HAP-1 (cell line): ENCODE measurements at places on chromosomes 7 and 10.

DNA sequence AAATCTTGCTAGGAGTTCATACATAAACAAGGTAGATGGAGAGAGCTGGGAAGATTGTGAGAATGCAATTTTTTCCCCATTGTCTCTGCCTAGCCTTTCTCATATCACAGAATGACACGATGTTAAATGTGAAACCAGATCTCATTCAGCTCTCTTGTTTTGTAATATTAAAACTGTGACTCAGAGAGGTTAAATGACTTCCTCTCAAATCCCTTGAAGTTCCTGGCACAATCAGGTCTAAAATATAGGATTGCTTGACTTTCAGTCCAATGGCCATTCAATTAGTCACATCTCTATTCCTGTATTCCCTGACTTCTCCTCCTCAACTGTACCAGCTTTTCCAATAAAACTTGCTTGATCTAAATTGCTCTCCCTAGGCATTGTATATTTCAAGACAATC is 3.1 kb downstream of the ANKRD22 start:
- DNase-seq: no peak

- DNase-seq: peak; percentile 91
Observed at GRCh38 chr10:94549221-94549620, 3.6 kb downstream of the HELLS start.

DNA sequence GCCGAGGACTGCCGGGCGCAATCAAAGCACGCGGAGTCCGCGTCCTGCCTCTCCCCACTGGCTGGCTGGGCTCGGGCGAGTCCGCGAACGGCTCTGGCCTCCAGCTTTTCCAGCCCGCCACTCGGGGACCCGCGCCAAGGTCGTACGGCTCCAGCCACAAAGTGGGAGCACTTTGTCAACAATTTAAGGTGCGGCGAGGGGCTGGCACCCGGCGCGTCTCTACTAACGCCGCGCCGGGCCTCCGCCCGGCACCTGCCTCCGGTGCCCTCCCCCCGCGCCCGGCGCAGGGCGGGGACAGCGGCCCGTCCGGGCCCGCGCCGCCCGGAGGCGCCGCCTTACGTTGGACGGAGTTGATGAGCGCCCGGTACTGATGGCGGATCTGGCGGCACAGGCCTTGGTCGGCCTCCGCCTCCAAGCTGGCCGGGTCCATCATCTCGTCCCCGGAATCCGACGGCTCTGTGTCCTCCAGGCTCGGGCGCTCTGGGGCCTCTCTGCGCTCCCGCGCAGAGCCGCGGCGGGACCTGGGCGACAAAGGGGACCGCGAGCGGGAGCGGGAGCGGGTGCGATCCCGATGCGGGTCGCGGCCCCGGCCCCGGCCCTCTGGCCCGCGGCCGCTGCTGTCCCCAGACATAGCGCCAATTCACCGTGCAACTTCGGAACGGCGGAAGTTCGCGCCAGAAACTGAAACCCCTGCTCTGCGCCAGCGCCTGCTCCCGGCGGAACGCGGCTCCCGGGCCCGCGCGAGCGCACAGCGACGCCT is at the start of gene NSMCE4A:
TSS of gene NSMCE4A (minus strand) at position 683 of the 760 bp plus-strand sequence. CDS start at position 631, 52 bp downstream.
- DNase-seq: peak; percentile 87

DNA sequence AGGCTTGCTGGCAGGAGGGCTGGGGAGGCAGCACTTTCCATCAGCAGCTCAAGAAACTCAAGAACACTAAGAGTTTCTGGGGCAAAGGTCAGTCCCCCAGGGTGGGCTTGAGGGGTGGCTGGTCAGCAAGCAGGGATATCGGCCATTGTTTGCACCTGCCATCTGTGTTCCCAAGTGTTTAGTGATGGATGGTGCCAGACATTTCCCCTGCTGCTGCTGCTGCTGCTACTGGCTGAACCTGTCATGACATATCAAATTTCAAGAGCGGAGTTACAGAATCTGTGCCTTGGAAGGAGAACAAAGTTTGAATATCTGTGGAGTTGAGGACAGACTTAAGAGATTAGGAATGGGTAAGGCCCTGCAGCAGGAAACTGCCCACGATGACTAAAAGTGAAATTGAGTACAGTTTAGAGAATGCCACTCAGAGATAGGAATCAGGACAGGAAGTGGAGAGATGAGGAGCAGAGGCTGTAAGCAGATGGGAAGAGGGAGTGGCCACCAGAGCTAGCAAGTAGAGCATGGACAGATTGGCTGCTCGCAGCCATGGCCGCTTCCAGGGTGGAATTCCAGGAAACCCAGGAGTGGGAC is 39.2 kb upstream of the PPP1R3C start:
- DNase-seq: peak; percentile 18

- DNase-seq: no peak
Observed at GRCh38 chr7:106775552-106775936, 89.5 kb upstream of the PIK3CG start.

DNA sequence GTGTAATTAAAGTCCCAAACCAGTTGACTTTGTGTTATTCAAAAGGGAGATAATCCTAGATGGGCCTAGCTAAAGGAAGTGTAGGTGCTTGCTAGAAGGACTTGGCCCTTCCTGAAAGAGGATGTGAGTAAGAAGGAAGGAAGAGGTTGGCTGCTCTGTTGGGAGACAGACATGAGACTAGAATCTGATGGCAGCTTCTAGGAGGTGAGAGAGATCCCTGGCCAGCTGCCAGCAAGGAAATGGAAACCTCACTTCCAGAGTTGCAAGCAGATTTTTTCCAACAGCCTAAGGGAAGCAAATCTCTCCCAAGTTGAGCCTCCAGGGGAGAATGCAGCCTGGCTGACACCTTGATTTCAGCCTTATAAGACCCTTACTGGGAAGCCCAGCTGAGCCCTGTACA is 368.4 kb upstream of the ZMIZ1 start:
- no peak for DNase-seq

DNA sequence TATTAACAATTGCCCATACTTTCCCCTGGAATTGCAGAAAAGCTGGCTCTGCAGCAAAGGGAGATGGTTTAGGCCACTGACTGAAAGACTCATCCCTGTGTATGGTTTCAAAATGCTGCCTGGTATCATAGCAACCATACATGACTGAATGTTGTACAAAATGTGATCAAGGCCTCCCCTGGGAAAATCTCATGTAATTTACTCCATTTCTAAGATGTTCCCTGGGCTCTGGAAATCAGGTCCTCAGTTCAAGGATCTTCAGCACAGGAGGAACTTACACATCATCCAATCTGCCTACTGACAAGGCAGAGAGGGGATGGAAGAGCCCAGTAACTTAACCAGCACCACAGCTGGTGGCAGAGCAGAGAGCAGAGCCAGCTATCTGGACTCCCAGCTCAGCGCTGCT is 111.8 kb downstream of the JAZF1 start:
- no peak for DNase-seq

- peak; percentile 95 for DNase-seq
Observed at GRCh38 chr10:30436191-30436611, 2.2 kb downstream of the MAP3K8 start.

DNA sequence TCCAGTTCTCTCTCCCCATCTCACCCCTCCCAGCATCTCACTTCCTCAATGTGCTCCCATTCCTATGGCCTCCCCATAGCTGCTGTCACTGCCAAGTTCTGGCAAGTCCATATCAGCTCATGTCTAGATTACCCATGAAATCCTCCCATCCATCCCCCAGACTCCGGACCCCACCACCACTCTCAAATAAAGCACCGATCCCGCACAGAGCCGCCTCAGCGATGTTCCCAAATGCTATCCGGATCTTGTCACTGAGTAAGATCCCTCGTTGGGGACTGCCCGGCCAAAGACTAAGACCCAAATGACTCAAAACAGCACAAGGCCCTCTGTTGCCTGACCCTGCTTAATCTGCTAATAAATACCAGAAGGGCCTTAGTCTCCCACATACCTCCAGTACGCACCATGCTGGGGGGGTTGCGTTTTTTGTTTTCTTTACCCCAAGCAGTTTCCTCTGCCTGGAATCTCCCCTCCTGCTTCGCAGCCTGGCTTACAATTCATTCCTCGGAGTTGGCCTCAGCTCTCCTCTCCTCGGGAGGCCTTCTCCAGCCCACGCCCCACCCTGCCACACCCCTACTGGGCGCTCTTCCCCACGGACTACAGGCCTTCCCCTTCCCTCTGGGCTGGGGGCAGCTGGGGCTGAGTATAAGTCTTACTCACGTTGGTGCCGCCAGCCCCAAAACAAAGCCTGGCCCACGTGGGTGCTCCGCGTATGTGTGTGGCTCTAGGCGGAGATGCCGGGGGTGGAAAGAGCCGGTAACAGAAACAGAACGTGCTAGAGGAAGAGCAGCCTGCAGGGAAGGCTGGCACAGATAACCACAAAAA is 1.8 kb upstream of the DUSP5 start:
- peak; percentile 27 for DNase-seq

- peak; percentile 47 for DNase-seq
Observed at GRCh38 chr10:59362144-59362958, at the start of gene FAM13C. Gene FAM13C, minus strand, starts transcription at chr10:59362549. Its CDS starts 89 bp downstream, at chr10:59362460.

GRCh38 chr7:14937581-14937980 is 35.0 kb upstream of the DGKB start:
- DNase-seq: no peak

DNA sequence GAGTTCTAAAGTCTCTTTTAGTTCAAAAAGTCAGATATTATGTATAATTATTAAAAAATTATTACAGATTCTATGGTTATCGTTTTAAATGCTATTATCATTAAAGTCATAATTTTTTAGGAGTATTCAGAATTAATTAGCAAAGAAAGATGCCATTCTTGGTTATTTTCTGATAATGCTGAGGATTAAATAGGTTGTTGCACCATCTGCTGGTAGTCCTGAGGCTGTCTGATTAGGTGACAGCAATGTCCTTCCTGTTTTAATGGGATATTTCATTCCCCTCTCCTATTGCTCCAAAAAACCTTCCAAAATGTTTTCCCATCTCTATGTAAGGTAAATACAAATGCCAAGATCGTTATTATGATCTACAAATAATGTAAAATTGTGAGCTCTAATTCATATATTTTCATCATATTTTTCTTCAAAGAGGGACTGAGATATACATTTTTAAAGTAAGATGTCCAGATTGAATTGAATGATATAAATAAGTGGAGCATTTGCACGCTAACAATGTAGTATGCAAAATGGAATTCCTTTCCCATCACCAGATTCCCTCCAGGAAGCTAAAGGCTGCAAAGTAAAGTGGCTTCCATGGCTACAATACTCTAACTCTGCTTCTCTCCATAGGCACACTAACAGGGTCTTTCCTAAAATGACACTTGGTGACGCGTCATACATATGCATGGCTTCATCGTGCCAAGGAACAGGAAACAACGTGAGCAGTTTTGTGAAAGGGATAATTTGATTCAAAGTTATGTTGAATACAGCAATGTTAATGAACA is 58.8 kb upstream of the AKR1E2 start:
- DNase-seq: no peak

- peak; percentile 82 for DNase-seq
Observed at GRCh38 chr7:134966691-134967090, 19.6 kb upstream of the AGBL3 start.

GRCh38 chr7:107969856-107970255 is 33.1 kb downstream of the LAMB1 start:
- no peak for DNase-seq

DNA sequence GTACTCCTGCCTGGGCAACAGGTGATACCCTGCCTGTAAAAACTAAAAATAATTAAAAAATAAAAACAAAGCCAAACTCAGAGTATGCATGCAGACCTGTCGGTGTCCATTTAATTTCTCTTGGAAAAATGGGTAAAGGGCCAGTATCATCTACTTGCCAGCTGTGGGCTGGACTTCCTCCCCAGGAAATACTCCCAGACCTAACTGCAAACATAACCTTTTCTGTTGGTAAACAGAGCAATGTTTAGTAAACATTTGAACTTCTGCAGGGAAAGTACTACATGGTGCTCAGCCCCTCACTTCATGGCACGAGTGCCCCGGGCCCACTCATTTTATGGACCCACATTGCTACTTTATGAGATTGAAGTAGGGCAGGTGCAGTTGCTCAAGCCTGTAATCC is 10.2 kb upstream of the TMEM248 start:
- DNase-seq: no peak

DNA sequence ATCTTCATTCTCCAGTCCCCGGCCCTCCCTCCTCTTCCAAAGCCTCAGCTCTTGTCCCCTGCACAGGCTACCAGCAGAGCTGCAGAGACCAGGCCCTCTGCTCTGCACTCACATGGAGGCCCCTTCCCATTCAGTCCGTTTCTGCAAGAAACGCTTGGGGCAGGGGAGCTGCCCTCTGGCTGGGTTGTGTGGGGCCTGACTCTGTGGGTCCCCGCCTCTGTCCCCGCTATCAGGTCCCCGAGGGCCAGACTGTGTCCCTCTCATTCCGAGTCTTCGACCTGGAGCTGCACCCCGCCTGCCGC is 1.5 kb downstream of the PCOLCE start:
- peak; percentile 39 for DNase-seq

- no peak for DNase-seq
Observed at GRCh38 chr7:46432708-46433107, 511.6 kb upstream of the IGFBP3 start.

DNA sequence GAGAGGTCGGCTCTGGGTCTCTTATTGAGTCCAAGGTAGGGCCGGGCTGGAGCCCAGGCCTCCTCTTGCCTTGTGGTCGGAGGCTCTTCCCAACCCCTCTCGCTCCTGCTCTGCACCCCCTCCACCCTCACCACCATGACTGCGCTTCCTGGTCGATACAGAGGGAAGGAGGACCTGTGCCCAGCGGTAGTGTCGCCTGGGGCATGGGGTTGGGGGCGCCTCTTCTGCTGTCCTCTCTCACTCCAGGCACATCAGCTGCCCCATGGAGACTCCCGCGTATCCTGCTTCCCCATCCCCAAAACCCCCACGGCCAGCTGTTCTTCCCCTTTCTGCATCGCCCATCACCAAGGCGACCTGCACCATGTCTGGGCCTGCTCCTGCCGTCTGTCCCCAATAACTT is 44.4 kb downstream of the TMEM270 start:
- DNase-seq: no peak

- no peak for DNase-seq
Observed at GRCh38 chr10:97509120-97509680, 10.5 kb downstream of the UBTD1 start.

DNA sequence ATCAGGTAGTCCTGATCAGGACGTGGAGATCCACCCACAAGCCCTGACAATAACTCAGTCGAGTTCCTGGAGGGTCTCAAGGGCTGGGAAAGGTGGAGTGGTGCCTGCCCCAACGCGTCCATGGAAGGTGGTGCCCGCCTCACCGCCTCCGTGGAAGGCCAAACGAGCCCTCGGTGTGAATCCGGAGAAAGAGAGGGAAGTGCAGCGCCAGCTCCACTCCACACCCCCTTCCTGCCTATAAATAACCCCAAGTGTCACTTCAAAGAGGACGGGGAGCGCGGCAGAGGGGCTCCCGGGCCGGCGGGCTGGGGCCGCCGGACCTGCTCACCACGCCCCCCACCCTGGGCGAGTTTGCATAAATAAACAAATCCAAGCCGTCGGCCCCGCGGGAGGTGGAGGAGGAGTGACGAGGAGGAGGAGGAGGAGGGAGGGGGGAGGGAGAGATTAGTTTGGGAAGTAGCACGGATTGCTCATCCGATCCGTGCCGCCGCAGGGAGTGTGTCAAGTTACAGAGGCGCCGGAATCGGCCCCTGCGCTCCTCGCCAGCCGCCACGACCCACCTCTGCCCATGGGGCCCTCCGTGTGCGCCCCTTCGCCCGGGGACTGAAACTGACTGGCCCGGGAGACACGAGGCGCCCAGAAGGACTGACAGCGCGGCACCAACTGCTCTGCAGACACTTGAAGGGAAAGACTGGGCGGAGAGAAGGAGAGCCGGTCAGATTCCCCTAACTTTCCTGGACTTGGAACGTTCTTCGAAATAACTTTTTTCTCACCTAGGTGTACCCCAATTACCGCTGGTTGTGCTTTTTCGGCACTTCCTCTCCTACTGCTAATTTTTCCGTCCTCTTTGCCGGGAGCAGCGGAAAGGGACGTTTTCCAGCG is at the start of gene COL13A1:
TSS of gene COL13A1 (plus strand) at position 473 of the 882 bp plus-strand sequence. CDS start 518 bp downstream, outside the sequence.
- peak; percentile 70 for DNase-seq
